ENCODE measurements at places on chromosomes 6 and 20.

- no peak for DNase-seq
Measured at GRCh38 chr6:132020138-132020581, 69.0 kb upstream of the CCN2 start.

- DNase-seq, result no peak
Measured at GRCh38 chr6:107272246-107272645, 156.9 kb upstream of the BEND3 start.

DNA sequence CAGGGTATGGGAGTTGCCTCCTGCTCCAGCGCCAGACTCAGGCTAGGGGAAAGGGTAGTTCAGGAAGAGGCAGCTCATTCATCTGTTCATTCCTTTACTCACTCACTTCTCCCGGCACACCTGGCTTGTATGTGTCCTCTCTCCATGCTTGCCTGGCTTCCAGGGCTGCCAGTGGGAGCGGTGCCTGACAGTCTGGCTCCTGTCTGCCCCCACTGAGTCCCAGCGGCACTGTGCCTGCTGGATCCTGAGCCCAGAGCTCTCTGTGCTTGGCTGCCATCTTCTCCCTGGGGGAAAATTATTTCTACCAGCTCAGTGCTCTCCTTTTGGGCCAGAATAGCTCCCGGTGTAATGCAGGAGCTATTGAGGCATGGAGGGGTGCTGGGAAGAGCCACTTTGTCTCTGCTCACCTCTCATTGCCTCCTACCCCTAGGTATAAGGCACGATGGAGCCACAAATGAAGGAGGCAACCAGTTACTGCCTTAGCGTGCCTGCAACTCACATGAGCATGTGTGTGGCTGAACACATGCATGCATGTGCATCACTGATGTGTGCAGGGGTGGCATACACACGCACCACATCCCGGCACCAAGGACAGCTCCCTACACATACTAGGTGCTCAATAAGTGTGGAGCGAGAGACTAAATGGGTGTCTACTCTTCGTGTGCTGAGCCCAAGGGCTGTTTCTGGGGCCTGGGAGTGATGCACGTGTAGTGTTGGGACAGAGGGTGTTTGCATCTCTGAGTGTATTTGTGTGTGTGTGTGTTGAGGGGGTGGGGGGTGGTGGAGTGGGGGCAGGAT is 46.6 kb downstream of the CDH22 start:
- DNase-seq, result no peak

- DNase-seq, result no peak
Measured at GRCh38 chr20:25525867-25526266, 59.5 kb downstream of the NINL start.

- DNase-seq, result no peak
Measured at GRCh38 chr6:125245109-125245508, 56.7 kb downstream of the HDDC2 start.

- DNase-seq, result no peak
Measured at GRCh38 chr6:159461266-159461665, 231.8 kb downstream of the SOD2 start.

- no peak for DNase-seq
Measured at GRCh38 chr20:62395311-62396242, 8.7 kb downstream of the RPS21 start.
